IgD-negative memory B cell (primary cell): ENCODE measurements at places on chromosomes 6 and 20. TPM values are rescaled to one million over a fixed set of nuclear protein-coding genes. Genes with fewer than 3 reads are reported as not detected.

Gene OR2H1
- polyA plus RNA-seq, result not detected

Gene METTL24
- polyA plus RNA-seq, result not detected

Gene EDEM2
- 51.9 TPM for polyA plus RNA-seq

Gene E2F1
- 0.43 TPM for polyA plus RNA-seq

Gene PTCHD4
- not detected for polyA plus RNA-seq

Gene GSTA1
- polyA plus RNA-seq, result not detected

Gene HLA-DQA1
- 377 TPM for polyA plus RNA-seq

Gene SLC22A2
- not detected for polyA plus RNA-seq

Gene GLP1R
- polyA plus RNA-seq, result not detected

Gene LY6G5B
- polyA plus RNA-seq, result 0.49 TPM

Gene FARS2
- polyA plus RNA-seq, result 32.8 TPM

Gene RUNX2
- polyA plus RNA-seq, result 2.9 TPM

Gene FRK
- 0.04 TPM for polyA plus RNA-seq

Gene OPN5
- polyA plus RNA-seq, result not detected

Gene THEMIS
- 2.3 TPM for polyA plus RNA-seq

Gene RSPO4
- polyA plus RNA-seq, result not detected

Gene TP53TG5
- polyA plus RNA-seq, result not detected

Gene BFSP1
- polyA plus RNA-seq, result not detected

Gene CFB
- not detected for polyA plus RNA-seq

Gene TMEM217
- not detected for polyA plus RNA-seq

Gene GNMT
- 1.2 TPM for polyA plus RNA-seq

Gene NHSL1
- not detected for polyA plus RNA-seq

Gene EPPIN
- not detected for polyA plus RNA-seq

Gene POU3F2
- polyA plus RNA-seq, result not detected

Gene ID1
- polyA plus RNA-seq, result 2.2 TPM

Gene FAM217B
- 24.9 TPM for polyA plus RNA-seq

Gene CHRNA4
- polyA plus RNA-seq, result not detected

Gene BPIFB1
- not detected for polyA plus RNA-seq

Gene ZBTB9
- polyA plus RNA-seq, result 9.0 TPM

Gene GNAS-AS1
- polyA plus RNA-seq, result not detected

Gene EYA2
- 0.11 TPM for polyA plus RNA-seq

Gene STMN3
- 2.7 TPM for polyA plus RNA-seq

Gene NOTCH4
- 4.9 TPM for polyA plus RNA-seq

Gene WRNIP1
- polyA plus RNA-seq, result 34.5 TPM

Gene FAM210B
- 15.8 TPM for polyA plus RNA-seq

Gene TPX2
- polyA plus RNA-seq, result 0.49 TPM

Gene KIFC1
- 0.23 TPM for polyA plus RNA-seq

Gene IL17F
- polyA plus RNA-seq, result not detected

Gene RAD21L1
- not detected for polyA plus RNA-seq

Gene ARMC2
- polyA plus RNA-seq, result 3.2 TPM

Gene SLC32A1
- polyA plus RNA-seq, result not detected

Gene GPLD1
- polyA plus RNA-seq, result 0.95 TPM

Gene LPA
- polyA plus RNA-seq, result not detected

Gene HLA-DMA
- 946 TPM for polyA plus RNA-seq

Gene TGM3
- not detected for polyA plus RNA-seq

Gene PRPH2
- not detected for polyA plus RNA-seq

Gene SLPI
- not detected for polyA plus RNA-seq

Gene C4B
- not detected for polyA plus RNA-seq

Gene HBS1L
- polyA plus RNA-seq, result 38.0 TPM

Gene CAGE1
- not detected for polyA plus RNA-seq

Gene NKAIN2
- polyA plus RNA-seq, result not detected
